Metanephros (tissue), 2 donors: ENCODE measurements at places on chromosomes 11 and 22. TPM values are rescaled to one million over a fixed set of nuclear protein-coding genes. Genes with fewer than 3 reads are reported as not detected.

Gene FERMT3
- total RNA-seq, result 13.4 TPM

Gene CD248
- total RNA-seq, result 49.7 TPM

Gene IGLL1
- total RNA-seq, result 3.7 TPM

Gene OLFML1
- 32.1 TPM for total RNA-seq

Gene ARSA
- 17.6 TPM for total RNA-seq
